RPMI8226 (cell line): ENCODE measurements at places on chromosomes 5 and 9.

DNA sequence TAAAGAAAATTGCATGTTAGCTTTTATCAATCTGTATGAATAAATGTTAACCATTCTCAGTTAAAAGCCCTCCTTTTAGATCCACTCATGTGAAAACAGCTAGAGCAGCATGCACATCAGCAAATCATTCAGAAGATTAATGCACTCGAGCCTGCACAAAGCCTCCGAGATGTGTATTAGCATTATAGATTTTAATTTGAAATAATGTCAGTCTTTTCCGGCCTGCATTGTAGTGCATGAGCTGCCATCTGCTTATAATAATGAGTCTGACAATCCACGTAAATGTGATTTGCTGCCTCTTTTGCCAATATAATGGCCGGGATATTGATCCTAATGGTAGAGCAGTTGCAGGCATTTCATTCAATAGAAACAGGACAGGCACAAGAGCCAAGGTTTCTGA, 585.1 kb downstream of the IRX1 start:
- DNase-seq = no peak

DNA sequence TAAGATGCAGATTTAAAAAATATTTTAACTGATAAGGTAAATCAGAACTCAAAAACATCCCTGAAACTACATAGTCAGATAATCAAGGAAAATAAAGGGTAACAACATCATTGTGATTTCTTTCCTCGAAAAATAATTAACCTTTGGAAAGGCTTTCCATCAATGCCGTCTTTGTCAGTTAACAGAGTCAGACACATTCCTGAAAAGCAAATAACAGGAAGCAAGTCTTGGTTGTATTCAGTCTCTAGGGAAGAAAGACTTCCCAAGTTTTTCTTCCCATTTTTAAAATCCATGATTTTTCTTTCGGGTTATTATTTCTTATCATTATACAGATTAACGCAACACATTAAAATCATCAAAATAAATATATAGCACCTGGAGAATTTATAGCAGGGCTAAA, 256.4 kb upstream of the CDH6 start:
- DNase-seq = no peak

GRCh38 chr5:21931116-21931515, 922.0 kb downstream of the CDH12 start:
- DNase-seq = no peak

- no peak for DNase-seq
Observed at GRCh38 chr5:31091501-31091900, 102.0 kb upstream of the CDH6 start.

GRCh38 chr5:172820046-172820767, 13.8 kb upstream of the ERGIC1 start:
- DNase-seq = no peak

GRCh38 chr5:136080113-136080482, 51.3 kb downstream of the TGFBI start:
- DNase-seq = no peak

DNA sequence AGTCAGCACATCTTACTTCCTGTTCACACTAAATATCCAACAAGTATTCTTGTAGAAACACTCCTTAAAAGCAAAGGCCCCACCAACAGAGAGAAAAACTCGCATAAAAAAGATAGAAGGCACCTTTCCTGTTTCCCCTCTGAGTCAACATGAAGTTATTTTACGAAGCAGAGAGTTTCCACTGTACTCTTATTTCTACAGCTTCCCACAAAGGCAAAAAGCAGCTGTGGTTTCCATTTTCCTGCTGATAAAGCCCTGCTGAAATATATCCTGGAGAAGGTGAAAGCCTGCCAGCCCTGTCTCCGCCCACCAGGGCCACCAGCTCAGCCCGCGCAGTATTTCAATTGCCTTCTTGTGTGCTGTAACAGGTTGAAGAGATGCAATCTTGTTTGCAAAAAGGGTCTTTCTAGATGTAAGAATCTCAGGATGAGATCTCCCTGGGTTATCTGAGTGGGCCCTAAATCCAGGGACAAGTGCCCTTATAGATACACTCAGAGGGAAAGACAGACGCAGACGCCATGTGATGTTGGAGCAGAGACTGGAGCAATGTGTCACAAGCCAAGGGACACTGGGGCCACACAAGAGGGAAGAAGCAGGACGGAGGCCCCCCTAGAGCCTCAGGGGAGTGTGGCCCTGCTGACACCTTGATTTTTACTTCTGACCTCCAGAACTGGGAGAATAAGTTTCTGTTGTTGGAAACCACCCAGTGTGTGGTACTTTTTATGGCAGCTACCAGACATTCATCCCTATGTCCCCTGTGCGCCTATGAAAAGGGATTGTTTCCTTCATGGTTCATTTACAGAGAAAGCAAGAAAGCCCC, 19.9 kb downstream of the SEMA4D start:
- DNase-seq = no peak

- no peak for DNase-seq
Observed at GRCh38 chr5:146001544-146002190, 65.3 kb downstream of the SH3RF2 start.

GRCh38 chr5:154385236-154385512, 60.6 kb upstream of the SAP30L start:
- no peak for DNase-seq

DNA sequence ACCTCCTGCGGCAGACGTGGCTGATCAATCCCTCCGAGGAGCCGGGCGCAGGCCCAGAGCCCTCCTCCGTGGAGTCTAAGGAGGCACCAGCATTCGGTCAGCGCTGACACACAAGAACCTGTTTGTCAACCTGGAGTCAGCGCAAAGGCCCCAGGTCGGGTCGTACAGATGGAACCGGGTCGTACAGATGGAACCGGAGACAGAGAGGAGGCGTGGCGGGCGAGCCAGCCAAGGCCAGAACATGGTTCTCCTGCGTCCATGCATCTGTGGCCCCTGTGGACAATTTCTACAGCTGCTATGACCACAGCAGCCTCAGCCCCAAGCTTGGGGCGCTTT, 125.1 kb upstream of the SARDH start:
- no peak for DNase-seq

- no peak for DNase-seq
Observed at GRCh38 chr5:153594785-153595184, 104.3 kb downstream of the GRIA1 start.

DNA sequence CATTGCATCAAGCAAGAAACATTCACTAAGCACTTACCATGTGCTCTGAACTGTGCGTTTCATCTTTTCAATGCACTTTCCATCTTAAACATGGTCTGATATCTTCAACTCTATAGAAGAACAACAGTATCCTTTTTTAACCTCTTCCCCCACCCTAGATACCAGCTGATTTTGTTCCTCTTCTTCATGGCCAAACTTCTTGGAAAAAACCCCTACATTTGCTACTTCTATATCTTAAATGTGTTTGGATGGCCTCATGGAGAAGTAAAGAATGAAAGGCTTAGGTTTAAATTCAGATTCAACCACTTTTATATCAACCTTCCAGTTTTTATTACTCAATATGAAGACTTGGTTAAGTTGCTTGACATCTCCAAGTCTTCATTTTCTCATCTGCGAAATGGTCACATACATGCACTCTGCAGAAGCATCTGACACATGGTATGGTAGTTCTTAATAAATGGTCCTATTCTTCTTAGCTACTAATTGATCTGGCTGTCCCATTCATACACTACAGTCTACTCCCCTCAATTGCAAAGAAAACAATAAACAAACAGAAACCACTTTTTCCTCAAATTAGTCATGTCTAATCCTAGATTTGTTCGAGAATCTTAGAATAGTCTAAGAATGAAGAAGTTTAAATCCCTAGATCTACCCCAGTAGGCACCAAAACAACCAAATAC, 59.4 kb downstream of the FYB1 start:
- DNase-seq = no peak

DNA sequence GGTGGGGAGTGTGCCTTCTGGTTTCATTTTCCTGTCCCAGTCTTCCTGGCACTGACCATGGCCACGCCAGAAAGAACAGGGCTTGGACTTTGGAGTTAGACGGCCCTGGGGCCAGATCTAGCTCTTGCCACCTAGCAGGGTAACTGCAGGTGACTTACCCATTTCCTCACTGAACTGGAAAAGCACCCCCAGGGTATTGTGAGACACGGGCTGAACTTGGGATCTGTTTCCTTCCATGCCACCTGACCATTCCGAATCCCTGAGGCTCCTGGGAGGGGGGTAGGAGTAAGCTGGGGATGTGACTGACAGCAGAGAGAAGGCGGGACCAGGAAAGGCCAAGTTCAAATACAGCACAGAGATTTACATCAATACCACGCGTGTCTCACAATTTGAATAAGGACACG, 9.4 kb downstream of the HNRNPAB start:
- DNase-seq = no peak

GRCh38 chr9:133540698-133541025, 6.2 kb downstream of the ADAMTSL2 start:
- DNase-seq = no peak

DNA sequence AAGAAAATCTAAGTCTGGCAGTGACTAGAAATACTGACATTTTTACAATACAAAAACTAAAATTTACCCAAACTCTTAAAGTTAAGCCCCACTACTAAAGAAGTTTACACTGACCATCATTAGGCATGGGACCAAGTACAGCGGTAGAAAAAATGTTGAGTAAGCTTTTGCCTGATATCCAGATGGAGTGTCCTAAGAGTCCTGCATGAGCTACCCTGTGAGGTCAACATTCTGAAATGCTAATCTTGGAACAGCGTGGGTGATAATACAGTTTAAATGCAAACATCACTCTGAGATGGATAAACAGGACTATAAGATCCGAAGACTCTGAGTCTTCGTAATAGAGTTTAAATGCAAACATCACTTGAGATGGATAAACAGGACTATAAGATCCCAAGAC, 189.7 kb downstream of the DCP2 start:
- no peak for DNase-seq

DNA sequence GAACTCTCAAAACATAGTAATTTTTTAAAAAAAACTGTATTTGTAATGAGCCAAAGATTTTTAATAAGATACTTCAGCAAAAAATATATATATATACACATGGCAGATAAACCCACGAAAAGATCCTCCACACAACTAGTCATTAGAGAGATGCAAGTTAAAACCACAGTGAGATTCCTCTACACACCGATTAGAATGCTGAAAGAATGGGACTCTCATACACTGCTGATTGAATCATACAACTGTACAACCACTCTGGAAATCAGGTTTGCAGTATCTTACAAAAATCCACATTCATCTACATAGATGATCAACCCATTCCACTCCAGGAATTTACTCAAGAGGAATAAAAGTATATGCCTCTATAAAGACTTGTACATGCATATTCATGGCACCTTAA, 43.7 kb downstream of the RASEF start:
- DNase-seq = no peak

DNA sequence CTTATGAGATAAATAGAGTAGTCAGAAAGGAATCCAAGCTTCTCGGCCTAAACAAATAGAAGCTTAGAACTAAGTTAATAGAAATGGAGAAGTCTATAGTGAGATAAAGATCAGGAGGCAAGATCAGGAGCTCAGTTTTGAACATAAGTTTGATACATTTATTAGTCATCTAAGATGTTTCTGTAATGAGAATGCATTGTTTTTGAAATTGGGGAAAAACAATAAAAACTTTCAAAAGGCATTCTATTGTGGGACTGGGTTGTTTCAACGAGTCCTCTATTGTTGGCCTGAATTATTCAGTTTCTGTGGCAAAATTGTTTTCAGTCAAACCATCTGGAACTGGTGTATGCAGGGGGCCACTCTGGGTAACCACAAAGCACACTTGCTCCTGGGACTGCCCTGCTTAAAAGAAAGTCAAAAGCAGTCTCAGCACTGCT, 181.0 kb upstream of the CLINT1 start:
- no peak for DNase-seq

DNA sequence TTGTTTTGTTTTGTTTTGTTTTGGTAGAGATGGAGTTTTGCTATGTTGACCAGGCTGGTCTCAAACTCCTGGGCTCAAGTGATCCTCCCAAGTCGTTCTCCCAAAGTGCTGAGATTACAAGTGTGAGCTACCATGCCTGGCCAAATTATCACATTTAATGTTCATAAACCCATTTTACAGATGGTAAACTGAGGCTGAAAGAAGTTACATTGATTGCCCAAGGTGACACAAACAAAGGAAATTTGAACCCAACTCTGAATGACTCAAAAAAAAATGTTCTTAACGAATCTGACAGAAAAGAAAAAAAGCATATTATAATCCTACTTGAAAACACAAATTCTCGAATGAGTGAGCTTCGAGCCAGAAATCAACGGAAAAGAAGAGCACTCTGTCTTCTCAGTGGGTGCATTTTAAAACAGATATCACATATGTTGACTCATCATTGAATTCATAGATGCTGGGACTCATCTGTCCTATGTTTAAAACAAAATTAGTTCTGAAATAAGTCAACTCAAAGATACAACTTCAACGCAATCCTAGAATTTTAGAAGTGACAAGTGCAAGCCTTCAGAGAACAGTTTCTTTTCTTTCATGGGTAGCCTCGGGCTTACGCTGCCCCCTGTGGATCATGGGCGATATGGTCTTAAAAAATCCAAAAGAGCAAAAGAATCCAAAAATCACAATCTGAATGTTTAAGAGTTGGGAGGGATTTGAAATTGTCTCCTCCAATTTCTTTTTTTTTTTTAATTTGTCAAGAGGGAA, 28.4 kb downstream of the TIMD4 start:
- peak; percentile 47 for DNase-seq

DNA sequence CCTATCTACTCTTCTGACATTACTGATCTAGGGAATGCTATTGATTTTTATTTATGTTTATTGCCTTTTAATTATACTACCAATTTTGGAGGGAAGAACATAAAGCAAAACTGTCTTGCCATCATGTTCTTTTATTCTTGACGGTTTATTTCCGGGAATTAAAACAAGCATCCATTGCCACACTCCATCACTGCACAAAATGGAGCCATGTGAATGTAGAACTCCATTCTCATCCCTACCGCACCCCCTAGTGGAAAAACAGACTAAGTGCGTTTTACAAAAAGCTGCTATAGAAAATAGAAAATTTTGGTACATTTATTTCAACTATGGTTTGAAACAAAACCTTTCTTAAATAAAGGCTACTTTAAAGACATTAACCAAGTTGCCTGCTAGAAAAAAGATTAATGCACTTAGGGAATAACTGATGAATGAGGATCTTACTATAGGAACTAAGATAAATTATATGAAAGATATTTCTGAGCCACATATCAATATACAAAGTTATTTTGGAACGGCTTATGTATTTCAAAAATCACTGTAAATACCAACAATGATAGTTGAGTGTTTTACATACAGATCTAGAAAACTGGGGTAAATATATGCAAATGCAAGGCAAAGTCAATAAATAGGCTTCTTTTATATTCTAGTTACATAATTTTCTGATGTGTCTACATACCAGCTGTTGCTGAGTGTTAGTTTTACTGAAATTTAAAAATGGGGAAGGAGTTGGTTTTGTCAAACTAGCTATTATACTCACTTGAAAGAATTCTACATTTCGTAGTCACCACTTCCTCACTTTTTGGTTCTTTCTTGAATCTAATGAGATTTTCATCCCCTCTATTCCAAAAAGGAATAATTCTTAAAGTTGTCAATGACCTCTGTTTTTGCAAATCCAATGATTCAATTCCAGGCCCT, 26.5 kb downstream of the OXCT1 start:
- peak; percentile 72 for DNase-seq

GRCh38 chr5:142621227-142621626, 64.7 kb downstream of the FGF1 start:
- DNase-seq = no peak
